Progenitor cell of endocrine pancreas (in vitro differentiated cells): ENCODE measurements at places on chromosomes 7 and 10. TPM values are rescaled to one million over a fixed set of nuclear protein-coding genes. Genes with fewer than 3 reads are reported as not detected.

GRCh38 chr7:98174334-98175259 lies 36.6 kb upstream of the BHLHA15 start:
- no peak for DNase-seq

DNA sequence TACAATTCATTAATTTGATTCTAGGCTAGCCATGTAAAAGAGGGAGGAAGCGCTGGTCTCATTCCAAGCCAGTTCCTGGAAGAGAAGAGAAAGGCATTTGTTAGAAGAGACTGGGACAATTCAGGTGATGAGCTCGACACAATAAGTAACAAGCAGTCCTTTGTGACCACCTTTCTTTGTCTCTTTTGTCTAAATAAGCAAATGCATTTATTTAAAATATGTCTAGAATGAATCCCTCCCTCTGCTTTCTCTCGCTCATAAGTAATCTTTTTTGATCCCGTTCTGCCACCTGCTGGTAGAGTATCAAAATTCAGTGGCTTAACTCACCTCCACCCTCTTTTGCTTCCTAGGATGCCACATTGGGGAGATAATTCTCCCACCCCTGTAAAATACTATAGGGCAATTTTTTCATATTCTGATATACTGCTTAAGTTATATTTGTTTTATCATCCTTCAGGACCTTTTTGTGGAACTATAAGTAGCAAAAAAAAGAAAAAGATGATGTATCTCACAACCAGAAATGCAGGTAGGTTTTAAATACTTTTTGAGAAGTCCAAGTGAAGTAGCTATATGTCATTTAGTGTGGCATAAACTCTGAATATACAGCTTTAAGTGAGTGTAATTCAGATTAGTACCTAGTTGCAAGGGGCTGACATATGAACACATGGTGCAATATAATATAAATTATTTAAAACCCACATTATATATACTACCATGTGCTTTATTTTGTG lies 91.5 kb downstream of the GSDME start:
- DNase-seq: peak; percentile 17

DNA sequence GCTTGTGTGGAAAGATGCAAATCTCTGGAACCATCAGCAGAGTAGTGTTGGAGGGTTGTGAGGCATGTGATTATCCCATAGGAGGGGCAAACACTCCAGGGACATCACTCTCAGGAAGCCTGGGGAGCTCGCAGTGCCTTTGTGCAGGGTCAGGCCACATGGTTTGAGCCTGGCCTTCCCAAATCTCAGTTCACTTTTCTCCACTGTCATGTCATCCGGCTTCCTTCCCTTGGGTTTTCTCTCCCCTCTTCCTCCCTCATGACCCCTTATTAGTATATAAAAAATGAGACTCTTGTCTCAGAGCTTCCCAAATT lies 20.4 kb downstream of the TSPAN14 start:
- DNase-seq: no peak

- no peak for DNase-seq
Measured at GRCh38 chr10:49577182-49577925, 32.8 kb upstream of the SLC18A3 start.

SPDYE6 gene
- total RNA-seq: not detected in 2 replicates

DNA sequence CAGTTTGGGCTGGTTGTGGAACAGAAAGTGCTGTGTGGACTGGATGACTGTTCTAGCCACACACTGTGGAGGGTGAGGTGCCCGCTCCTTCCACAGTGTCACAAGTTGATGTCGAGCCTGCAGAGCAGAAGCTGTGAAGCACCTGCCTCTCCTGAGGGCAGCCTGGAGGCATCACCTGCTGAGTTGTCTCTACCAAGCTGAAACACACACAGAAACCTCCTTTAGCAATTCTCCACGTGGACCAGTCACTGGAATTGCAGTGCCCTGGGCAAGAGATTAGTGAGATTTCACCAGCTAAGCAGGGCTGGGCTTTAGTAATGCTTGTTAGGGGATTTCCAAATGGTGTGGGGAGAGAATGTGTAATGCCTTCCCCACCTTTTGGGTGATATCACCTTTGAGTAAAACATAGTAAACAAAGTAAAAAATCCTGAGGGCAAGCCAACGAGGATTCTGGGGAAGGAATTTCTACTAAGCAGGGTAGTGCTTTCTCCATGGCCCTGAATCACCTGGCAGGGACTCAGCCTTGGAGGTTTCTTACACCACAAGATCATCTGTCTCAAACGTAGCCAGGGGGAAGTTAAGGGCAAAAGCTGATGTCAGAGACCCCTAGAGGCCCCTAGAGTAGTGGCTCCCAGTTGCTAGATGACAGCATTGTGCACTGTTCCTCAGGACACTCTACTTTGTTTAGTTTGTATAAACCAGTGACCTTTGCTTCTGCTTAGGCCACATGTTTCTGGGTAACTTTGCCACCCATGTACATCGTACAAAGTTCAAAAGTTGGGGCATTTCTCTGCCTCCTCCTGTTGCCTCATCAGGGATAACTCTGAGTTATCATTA lies 233.1 kb upstream of the IGFBP3 start:
- DNase-seq: no peak

GRCh38 chr7:78172933-78173591 lies 374.5 kb downstream of the PHTF2 start:
- no peak for DNase-seq

LDB3 gene
- 0.26 and 0.31 TPM in 2 replicates for total RNA-seq

- DNase-seq: no peak
Measured at GRCh38 chr7:93894426-93894825, 3.9 kb upstream of the TFPI2 start.

CYP2E1 gene
- total RNA-seq: 0.91 and 1.4 TPM in 2 replicates

GRCh38 chr10:117432866-117433265 lies 57.6 kb upstream of the PDZD8 start:
- DNase-seq: no peak

GRCh38 chr7:67019562-67020390 lies 23.1 kb downstream of the TYW1 start:
- DNase-seq: no peak

ANXA8L1 gene
- total RNA-seq: not detected in 2 replicates

DNA sequence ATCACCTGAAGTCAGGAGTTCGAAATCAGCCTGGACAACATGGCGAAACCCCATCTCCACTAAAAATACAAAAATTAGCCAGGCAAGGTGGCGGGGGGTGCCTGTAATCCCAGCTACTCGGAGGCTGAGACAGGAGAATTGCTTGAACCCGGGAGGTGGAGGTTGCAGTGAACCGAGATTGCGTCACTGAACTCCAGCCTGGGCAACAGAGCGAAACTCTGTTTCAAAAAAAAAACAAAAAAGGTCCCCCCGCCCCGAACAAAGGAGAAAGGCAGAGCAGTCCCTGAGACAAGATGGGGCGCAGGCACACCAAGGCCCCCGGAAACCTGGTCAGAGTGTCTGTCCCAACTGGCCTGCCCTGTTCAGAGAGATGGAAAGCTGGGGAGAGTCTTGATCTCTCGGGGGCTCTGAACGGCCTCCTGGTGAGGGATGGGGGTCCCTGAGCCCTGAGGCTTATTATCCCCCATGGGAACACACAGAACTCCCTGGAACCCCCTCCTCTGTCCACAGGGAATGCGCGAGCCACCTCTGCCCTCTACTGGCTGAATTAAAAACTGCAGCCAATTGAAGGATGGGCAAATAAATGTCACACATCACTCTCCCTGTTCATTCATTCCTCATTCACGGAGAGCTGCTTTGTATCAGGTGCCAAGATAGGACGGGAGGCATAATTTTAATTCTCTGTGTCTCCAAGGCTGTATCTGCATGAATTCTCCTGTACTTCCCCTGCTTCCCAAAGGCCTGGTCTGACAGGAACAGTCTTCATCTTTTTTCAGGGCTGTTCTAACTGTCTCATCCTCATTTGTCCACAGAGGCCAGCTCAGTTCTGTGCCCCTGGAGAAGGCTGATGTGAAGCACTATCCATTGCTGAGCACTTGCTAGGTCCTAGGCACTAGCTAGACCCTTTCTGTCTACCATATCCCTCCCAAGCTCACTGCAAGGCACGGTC lies 28.9 kb downstream of the MAT1A start:
- DNase-seq: peak; percentile 37

GRCh38 chr7:155597753-155598140 lies 46.7 kb upstream of the RBM33 start:
- no peak for DNase-seq

UTF1 gene
- total RNA-seq: not detected in 2 replicates

DNA sequence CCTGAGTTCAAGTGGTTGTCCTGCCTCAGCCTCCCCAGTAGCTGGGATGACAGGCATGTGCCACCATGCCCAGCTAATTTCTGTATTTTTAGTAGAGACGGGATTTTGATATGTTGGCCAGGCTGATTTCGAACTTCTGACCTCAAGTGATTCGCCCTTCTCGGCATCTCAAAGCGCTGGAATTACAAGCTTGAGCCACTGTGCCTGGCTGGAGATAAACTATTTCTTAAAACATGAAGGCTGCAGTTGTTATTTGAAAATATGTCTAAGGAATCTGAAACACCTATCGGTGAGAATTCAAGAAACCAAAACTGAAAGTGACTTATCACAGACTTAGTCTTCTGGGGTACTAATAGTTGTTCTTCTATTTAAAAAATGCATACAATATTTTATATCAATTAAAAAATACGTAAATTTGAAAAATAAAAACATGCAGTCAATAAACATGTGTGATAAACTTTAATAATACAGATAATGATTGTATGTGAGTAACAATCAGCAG lies 176.9 kb upstream of the PRSS58 start:
- no peak for DNase-seq

- no peak for DNase-seq
Measured at GRCh38 chr10:71837098-71837827, 13.8 kb downstream of the PSAP start.

NAT16 gene
- total RNA-seq: not detected in 2 replicates

ZNF239 gene
- total RNA-seq: 11.8 and 12.3 TPM in 2 replicates

DNA sequence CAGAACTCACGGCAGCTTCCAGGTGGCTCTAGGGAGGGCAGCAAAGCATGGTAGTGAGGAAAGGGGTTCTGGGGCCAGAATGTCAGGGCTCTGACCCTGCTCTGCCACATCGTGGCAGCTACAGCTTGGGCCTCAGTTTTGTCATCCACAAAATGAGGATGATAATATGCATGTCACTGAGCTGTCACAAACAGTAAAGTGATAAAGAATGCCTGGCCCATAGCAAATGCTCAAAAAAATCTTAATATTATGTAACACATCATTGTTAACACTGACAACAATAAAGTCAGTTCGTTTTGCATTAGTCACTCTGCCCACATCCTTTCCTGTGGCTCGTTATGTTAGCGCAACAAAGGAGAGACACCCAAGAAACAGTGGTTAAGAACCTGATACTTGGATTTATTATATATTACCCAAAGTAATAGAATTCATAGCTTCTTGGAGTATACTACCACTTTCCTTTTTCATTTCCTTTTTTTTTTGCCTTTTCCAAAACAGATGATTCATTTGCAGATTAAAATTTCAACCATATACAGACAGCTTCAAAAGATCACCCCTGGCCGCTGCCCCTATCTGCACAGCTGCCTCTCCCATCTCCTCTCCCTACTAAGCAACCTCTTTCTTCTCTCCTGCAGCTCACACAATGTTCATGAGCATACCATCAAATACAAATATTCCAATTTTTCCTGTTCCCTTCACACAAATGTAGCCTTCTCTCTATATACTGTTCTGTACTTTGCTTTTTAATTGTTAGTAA lies 45.5 kb upstream of the DDC start:
- no peak for DNase-seq

DNA sequence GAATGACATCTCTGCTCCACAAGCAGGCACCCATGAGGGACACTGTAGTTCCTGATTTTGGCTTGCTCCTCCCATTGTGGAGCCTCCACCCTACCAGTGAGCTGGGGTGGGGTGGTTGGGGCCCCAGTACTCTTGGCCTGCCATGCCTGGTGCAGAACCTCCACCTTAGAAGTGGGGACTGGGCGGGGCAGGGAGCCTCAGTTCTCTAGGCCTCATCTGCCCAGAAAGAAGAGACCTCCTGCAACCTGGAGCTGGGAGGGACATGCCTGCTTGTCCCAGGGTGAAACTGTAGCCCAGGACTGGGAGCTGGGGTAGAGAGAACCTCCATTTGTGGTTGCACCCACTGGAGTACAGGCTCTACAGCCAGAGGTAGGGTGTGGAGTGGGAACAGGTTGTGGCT lies 14.4 kb downstream of the RAMP3 start:
- DNase-seq: no peak

GRCh38 chr10:123100030-123100762 lies 35.6 kb upstream of the HMX3 start:
- DNase-seq: no peak

GRCh38 chr10:101816913-101817336 lies 1.3 kb downstream of the OGA start:
- no peak for DNase-seq

DNA sequence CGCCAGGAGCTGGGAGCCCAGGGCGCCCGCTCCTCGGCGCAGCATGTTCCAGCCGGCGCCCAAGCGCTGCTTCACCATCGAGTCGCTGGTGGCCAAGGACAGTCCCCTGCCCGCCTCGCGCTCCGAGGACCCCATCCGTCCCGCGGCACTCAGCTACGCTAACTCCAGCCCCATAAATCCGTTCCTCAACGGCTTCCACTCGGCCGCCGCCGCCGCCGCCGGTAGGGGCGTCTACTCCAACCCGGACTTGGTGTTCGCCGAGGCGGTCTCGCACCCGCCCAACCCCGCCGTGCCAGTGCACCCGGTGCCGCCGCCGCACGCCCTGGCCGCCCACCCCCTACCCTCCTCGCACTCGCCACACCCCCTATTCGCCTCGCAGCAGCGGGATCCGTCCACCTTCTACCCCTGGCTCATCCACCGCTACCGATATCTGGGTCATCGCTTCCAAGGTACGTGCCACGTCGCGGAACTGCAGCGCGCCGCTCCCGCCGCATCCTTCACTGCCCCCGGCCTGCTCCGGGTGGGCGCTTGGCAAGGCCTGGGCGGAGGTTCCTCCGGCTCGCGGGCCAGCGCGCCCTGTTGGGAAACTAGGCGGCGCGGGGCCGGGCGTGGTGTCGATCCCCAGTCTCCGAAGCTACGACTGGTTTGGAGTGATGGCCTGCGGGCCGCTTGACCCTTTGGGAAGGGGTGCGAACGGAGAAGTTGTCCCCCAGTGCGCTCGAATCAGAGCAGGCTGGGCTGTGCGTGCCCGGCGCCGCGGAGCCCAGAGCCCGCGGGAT lies 868 bp downstream of the EMX2 start:
- DNase-seq: no peak
